ENCODE measurements at places on chromosomes 11 and 22.

DNA sequence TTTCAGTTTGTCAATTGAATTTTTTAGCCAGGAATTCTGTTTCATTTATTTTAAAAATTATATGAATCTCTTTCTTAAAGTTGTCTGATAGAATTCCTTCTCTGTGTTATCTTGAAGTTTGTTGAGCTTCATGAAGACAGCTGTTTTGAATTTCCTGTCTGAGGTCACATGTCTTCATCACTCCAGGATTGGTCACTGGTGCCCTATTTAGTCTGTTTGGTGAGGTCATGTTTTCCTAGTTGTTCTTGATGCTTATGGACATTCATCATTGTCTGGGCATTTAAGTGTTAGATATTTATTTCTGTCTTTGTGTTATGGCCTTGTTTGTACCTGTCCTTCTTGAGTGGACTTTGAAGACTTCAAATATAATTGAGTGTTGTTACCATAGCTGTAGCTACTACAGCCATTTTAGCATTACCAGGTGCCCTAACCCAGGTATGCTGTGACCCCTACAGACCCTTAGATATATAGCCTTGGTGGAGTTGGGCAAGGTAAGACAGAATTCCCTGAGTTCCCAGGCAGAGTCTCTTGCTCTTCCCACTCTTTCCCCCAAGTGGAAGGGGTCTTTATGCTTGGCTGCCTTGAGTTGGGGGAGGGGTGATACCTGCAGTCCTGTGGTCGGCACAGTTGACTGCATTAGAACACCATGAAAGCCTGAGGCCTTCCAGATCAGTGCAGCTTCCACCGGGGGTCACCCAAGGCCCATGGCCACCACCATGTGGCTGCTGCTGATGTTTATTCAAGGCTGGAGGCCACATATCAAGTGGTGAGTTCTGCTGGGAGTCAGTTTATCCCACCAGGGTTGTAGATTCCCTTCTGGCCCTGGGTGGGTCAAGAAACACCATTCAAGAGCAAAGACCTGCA lies 229.6 kb downstream of the DYNC2H1 start:
- no peak for DNase-seq

DNA sequence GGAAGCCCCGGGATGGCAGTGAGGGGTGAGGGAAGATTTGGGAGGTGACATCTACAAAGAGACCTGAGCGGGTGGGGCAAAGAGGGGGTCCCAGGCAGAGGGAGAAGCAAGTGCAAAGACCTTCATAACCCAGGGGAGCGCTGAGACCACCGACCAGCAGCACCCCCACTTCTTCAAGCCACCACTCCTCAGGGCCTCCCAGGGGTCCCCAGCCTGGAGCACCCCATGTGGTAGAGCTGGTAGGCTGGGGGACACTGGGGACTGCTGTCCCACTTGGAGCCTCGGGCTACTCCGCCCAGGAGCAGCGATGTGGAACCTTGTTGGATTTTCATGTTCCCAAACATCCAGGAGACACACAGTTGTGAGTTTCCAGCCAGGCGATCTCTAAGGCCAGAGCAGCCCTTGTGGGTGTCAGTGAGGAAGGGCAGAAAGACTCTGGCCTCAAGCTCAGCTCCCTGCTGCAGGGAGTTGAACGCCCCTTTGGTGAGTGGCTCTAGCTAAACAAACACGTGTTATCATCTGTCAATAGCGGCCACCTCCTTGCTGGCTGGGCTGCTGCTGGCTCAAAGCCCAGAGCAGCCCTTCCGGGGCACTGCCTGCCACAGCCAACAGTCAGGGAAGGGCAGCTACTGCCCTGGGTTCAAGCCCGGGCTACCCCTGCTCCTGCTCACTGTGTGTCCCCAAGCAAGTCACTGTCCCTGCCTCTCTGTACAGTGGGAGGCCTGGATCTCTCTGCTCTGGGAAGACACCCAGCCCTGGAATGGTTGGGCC lies 25.7 kb upstream of the CHKA start:
- peak; percentile 78 for DNase-seq

DNA sequence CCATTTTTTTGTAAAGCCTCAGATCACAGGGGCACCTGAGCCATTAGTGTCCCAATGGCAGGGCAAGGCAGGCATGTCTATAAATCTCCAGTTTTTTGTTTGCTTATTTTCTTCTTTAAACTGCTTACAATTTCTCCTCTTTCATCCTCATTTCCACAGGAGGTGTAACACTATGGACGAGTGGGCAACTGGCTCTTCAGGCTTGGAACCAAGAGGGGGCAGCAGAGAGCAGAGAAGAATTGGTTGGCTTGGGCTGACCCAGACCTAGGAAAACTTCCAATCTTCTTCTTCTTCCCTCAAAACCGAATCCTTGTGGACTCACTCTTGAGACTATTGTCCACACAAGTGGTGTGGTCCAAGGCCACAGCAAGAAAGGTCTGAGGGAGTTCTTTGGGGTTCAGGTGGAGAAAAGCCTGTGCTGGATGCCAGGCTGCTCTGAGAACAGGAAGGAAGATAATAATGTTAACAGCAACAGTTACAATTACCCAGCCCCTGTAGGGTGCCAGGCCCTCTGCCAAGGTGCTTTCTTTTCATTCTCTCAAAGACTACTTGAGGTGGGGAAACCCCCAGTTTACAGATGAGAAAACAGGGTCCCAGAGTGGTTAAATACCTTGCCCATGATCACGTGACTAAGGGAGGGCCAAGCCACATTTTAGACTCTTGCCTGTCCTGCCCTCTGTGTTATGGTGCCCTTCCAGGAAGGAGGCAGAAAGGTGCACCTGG lies 70.7 kb upstream of the E2F8 start:
- DNase-seq, result peak; percentile 57

GRCh38 chr11:103601225-103601846 lies 435.1 kb upstream of the DDI1 start:
- peak; percentile 9 for DNase-seq

DNA sequence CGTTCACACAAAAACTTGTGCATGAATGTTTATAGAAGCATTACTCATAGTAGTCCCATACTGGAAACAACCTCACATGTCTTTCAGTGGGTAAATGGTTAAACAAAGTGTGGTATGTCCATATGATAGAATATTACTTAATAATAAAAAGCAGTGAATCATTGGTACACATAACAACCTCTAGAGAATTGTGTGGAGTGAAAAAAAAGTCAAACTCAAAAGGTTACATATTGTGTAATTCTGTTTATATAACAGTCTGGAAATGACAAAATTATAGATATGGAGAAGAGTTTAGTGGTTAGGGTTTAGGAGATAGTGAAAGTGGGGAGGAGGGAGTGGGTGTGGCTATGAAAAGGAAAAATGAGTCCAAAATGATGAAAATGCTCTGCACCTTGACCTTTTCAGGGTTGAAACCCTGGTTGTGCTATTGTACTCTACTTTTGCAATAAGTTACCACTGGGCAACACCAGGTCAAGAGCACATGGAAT lies 243.4 kb upstream of the DDI1 start:
- DNase-seq, result no peak

GRCh38 chr11:23288003-23288783 lies 427.9 kb upstream of the CCDC179 start:
- no peak for DNase-seq

- DNase-seq, result no peak
These were observed at the start of gene C11orf52 for GRCh38 chr11:111918390-111919256. C11orf52 (plus strand) TSS chr11:111918913; CDS start chr11:111918973, 60 bp downstream.

GRCh38 chr11:18384157-18384641 lies 10.2 kb upstream of the LDHA start:
- peak; percentile 45 for DNase-seq

- DNase-seq, result no peak
These were observed 2.3 kb downstream of the ASCL2 start for GRCh38 chr11:2267851-2268728.

DNA sequence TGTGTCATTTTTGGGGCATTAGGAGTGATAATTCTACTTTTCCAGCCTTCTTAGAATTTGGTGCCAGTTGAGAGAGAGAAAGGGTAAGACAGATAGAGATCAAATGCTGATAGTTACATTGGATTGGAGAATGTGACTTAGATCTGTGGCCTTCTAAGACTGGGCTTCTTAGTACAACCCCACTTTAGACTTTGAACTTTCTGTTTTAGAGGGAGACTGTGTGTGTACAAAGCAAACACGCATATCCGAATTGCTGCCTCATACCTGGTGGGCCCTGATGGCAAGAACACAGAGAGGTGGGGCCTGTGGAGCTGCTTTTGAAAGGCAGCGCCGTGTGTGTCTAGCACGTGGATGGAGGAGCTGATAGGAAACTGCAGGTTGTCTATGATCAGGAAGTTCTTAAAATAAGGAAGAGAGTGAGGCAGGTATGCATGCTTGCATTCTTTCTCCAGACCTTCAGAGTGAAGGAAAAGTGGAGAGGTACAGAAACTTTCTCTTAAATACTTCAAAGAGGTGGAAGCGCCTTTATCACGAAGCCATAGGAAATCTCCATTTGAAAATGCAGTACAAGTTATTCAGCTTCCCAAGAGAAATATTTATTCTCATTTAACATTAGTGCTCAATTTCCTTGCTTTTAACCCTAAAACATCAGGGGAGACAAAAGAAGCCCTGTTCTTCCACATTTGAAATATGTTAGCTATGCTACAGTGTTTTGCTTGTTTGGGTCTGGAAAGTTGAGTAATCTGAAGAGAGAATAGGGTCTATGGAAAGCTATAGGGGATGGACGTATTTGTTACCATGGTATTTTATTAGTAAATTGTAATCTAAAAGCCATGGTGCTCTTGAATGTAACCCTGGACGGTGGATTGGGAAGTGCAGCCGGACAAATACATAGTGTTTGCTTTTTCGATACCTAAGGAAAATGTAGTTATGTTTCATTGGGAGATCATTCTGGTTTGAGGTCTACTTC lies 13.7 kb downstream of the PDHX start:
- DNase-seq, result no peak

GRCh38 chr11:14742849-14743559 lies 99.4 kb downstream of the PDE3B start:
- no peak for DNase-seq

DNA sequence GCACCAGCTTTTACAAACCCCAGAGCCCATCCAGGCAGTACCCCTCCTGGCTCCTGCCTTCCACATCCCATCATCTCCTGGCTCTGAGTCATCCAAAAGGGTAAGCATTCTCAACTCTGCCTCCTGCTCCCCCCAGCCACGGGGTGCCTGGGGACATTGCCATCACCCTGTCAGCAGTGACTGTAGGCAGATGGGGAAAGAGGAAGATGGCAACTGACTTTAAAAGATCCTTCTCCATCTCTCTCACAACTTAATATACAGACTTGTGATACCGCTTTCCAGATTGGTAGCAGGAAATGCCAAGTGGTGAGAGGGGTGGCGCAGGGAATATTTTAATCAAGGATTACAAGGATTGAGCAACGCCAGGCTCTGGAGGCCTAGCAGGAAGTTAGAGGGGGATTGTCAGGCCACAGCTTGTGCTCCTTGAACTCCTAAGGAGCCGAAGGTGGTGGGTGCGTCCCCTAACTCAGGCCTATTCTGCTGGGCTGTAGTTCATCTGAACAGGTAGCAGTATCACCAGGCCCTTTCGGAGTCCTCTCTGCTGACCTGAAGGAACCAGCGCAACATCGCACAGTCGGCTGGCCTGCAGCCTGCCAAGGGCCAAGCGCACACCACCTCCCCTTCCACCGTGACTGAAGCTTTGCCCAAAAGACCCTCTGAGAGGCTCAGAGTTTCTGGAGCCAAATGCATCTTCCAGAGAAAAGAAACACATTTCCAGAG lies 83.3 kb downstream of the ZC3H12C start:
- no peak for DNase-seq

GRCh38 chr22:28299753-28300152 lies 379.9 kb downstream of the TTC28 start:
- no peak for DNase-seq

All from H54 (cell line).